ENCODE measurements at places on chromosomes 13 and 19. TPM values are rescaled to one million over a fixed set of nuclear protein-coding genes. Genes with fewer than 3 reads are reported as not detected.

EML2 gene
- total RNA-seq = 58.5 TPM

LMTK3 gene
- under 0.01 TPM for total RNA-seq

LGALS7 gene
- not detected for total RNA-seq

PTH2 gene
- total RNA-seq = not detected

ZNF528 gene
- 10.0 TPM for total RNA-seq

PSG1 gene
- not detected for total RNA-seq

CDX2 gene
- total RNA-seq = not detected

HSPH1 gene
- 131 TPM for total RNA-seq

UBE2L5 gene
- not detected for total RNA-seq

ZNF558 gene
- 12.3 TPM for total RNA-seq

POU4F1 gene
- not detected for total RNA-seq

MYO16 gene
- total RNA-seq = 2.3 TPM

ATP1A3 gene
- total RNA-seq = not detected

PRMT1 gene
- 349 TPM for total RNA-seq
